ENCODE measurements at places on chromosomes 16 and 17. TPM values are rescaled to one million over a fixed set of nuclear protein-coding genes. Genes with fewer than 3 reads are reported as not detected.

GRCh38 chr16:72051818-72052217, 2.5 kb upstream of the HP start:
- no peak for DNase-seq
- H3K4me1 ChIP-seq: peaks cover 7% of the 10 kb centered on the region
- no peak overlapping the region for H3K27ac ChIP-seq
- H3K27me3 ChIP-seq: no peaks in the 10 kb centered on the region
- no peak overlapping the region for H3K4me3 ChIP-seq
- H3K36me3 ChIP-seq: peaks cover 4% of the 10 kb centered on the region

- H3K27me3 ChIP-seq: peaks cover 31% of the 10 kb centered on the region
- peak; percentile 33 for DNase-seq
- H3K36me3 ChIP-seq: no peaks in the 10 kb centered on the region
- peak overlapping the region; percentile 56 for H3K4me3 ChIP-seq
- peaks cover 18% of the 10 kb centered on the region for H3K4me1 ChIP-seq
Observed at GRCh38 chr16:68642436-68643101, 2.5 kb upstream of the CDH3 start.

- no peak for DNase-seq
- H3K27ac ChIP-seq: no peak overlapping the region
- H3K4me3 ChIP-seq: no peak overlapping the region
- H3K36me3 ChIP-seq: no peaks in the 10 kb centered on the region
- no peaks in the 10 kb centered on the region for H3K27me3 ChIP-seq
- peaks cover 2% of the 10 kb centered on the region for H3K4me1 ChIP-seq
Observed at GRCh38 chr16:83994087-83994486, 26.0 kb downstream of the NECAB2 start.

DNA sequence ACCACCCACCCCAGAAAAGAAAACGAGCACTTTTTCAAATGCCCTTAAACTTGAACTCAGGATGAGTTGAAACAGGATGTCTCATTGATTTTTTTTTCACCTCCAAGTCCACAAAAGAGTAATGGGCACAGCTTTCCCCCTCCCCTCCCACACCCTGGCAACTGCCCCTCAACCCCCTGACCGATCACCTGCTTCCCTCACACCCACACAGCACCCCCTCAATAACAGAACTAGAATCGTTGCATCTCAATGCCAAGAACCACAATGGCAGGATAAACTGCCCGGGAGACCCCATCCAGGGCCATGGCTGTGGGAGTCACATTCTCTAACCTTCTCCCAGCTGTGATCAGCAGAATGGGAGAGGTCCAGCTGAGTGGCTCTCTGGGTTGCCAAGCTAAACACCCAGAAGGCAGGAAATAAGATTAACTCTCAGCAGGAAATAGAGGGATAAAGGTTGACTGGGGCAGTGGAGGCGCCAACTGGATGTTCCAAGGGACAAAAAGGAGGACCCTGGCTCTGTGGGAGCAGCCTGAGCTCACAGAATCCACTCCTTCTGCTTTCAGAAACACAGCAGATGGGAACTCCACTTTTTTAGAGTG, 128.0 kb upstream of the SDK2 start:
- no peaks in the 10 kb centered on the region for H3K4me1 ChIP-seq
- H3K36me3 ChIP-seq: no peaks in the 10 kb centered on the region
- no peak for DNase-seq
- peaks cover 50% of the 10 kb centered on the region for H3K27me3 ChIP-seq
- H3K27ac ChIP-seq: no peak overlapping the region
- H3K4me3 ChIP-seq: no peak overlapping the region

- H3K36me3 ChIP-seq: no peaks in the 10 kb centered on the region
- no peak for DNase-seq
- H3K27ac ChIP-seq: no peak overlapping the region
- H3K4me3 ChIP-seq: no peak overlapping the region
- H3K4me1 ChIP-seq: no peaks in the 10 kb centered on the region
- peaks cover 19% of the 10 kb centered on the region for H3K27me3 ChIP-seq
Observed at GRCh38 chr16:84228256-84228838, 11.5 kb downstream of the KCNG4 start.

Gene SLC47A2
- total RNA-seq: not detected

Measured in progenitor cell of endocrine pancreas (in vitro differentiated cells).